ENCODE measurements at places on chromosomes 13 and 19. TPM values are rescaled to one million over a fixed set of nuclear protein-coding genes. Genes with fewer than 3 reads are reported as not detected.
A peak's percentile ranks its signal among the peaks of the same experiment; 100 is the strongest.

The KIR2DL1 gene
- not detected for total RNA-seq

DNA sequence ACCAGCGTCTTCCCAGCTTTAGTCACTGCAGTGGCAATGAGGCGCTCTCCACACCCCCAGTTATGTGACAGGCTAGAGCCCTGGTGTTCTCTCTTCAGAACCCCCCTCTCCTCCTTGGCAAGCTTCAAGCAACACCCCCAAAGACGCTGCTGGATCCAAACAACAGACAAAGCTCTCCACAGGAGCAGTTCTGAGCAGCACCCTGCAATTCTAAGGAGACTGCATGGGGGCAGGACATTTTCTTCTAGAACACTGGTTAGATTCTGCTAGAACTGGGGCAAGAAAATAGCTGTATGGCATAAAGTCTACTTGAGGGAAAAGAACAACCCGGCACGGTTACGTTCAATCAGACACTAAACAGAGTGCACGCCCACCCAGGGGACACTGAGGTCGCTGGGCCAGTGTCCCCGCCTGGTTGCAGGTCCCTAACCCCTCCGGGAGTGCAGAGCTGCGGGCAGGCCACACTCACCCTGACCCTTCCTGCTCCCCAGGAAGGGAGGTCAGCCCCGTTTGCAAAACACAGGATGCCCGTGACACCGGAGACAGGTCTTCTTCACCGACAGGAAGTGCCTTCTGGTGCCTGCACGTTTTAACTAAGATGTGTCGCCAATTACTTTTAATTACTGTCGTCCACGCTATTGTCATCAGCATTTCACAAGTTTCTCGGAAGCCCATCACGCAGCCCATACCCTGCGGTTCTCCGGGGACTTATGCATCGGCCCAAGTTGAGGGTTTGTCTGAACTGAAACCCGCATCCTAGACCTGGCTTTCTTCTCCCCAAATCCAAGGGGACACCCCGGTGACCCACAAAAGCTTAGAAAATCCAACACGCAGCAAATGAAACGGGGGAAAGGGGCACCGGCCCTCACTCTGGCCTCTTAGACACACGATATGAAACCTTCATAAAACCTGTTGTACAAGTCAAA, 943 bp downstream of the GJB6 start:
- peak; percentile 44 for DNase-seq

GRCh38 chr19:8373867-8374813, 10.2 kb downstream of the ANGPTL4 start:
- DNase-seq = peak; percentile 41

DNA sequence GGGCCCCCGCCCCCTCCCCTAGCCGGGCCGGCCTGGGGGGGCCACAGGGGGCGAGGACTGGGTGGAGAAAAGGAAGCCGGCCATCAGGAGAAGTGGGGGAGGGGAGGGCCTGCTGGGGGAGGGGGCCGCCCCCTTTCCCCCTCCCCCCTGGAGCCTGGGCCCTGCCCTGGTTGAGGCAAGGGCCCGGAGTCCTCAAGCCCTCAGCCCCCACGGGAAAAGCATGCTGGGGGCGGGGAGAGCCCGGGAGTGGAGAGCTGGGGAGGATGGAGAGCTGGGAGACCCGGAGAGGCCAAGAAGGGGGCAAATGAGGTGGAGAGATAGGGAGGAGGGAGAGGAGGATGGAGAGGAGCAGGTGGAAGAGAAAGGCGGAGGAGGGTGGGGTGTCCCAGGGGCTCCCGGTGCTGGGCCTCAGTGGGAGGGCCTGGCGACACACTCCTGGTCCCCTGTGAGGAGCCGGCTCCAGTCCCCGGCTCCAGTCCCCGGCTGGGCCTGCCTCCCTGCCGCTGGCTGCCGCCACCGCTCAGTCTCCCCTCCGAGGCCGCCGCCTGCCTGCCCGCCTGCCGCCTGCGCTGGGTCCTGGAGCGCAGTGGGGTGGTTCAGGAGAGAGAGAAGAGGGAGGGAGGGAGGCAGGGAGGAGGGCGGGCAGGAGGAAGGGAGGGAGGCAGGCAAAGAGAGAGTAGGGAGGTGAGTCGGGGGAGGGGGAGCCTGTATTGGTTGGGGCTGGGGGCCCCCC, at the start of gene GRIK5:
TSS of gene GRIK5 (minus strand) at position 588 of the 733 bp plus-strand sequence. CDS start 4,436 bp downstream, outside the sequence.
- no peak for DNase-seq

- DNase-seq = peak; percentile 43
Observed at GRCh38 chr13:52455677-52456041, 381 bp downstream of the CKAP2 start.

DNA sequence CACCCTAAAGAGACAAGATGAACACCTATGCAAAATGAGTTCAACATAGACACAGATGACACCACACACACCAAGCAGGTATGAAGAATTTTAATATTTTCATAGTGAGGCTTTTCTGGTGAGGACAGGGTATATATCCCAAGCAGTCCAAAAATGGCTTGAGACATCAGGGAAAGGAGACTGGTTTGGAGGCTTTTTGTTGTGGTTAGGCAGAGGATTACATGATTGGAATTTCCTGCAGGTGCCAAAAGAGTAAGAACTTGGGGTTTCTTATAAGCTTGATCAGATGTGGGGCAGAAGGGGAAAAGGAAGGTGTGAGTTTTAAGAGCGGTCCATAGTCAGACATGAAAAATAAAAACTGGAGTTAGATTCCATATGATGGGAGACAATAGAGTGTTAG, 420.8 kb upstream of the SLITRK1 start:
- DNase-seq = no peak

GRCh38 chr19:49243129-49243528, 81.9 kb downstream of the SLC6A16 start:
- DNase-seq = no peak

GRCh38 chr13:113408562-113408961, 44.6 kb upstream of the GRTP1 start:
- DNase-seq = no peak

The CCDC169 gene
- total RNA-seq = 6.9 TPM

GRCh38 chr19:43667876-43668405, 2.0 kb downstream of the PLAUR start:
- no peak for DNase-seq

The JAK3 gene
- total RNA-seq = 1.6 TPM

DNA sequence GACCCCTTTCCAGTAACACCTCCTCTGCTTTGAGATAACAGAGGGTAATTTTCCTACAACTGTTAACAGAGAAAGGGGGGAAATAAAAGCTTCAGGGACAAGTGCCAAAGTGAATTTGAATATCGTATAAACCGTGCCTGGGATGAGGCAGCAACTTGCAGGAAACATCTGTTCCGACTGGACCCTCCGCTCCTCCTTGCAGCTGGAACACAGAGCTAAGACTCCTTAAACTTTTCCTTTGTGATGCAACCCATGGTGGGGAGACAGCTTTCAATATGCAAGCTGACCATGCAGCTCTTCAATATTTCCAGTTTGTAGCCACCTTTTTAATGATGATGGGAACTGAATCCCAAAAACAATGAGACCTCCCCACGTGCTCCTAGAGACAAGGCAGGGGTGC, 432.6 kb downstream of the ZNF536 start:
- no peak for DNase-seq

DNA sequence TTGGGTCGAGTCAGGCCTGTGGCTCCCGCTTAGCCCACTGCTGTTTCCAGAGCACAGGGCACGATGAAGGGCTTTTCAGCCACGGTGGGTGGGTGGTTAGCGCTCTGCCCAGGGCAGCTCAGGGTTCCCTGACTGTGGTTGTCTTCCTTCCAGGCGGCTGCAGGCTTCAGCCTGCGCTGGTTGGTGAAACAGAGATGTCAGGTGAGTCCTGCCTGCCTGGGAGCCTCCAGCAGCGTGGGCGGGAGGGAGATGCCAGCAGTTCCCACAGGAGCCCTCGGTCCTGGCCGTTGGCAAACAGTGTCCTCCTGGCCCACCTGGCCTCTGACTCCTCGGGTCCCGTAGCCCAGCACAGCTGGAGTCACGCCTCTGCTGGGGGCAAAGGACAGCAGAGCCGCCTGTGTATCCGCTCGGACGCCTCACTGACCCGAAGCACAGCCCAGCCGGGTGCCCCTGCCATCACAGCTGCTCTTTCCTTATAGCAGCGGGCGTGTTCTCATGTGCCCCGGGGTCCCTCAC, 9.7 kb downstream of the ADAT3 start:
- DNase-seq = no peak

- DNase-seq = no peak
Observed at GRCh38 chr19:52673014-52673413, 34.9 kb upstream of the ZNF83 start.

- no peak for DNase-seq
Observed at GRCh38 chr19:55098716-55099556, 18.5 kb downstream of the PPP1R12C start.

The ATP4B gene
- not detected for total RNA-seq

DNA sequence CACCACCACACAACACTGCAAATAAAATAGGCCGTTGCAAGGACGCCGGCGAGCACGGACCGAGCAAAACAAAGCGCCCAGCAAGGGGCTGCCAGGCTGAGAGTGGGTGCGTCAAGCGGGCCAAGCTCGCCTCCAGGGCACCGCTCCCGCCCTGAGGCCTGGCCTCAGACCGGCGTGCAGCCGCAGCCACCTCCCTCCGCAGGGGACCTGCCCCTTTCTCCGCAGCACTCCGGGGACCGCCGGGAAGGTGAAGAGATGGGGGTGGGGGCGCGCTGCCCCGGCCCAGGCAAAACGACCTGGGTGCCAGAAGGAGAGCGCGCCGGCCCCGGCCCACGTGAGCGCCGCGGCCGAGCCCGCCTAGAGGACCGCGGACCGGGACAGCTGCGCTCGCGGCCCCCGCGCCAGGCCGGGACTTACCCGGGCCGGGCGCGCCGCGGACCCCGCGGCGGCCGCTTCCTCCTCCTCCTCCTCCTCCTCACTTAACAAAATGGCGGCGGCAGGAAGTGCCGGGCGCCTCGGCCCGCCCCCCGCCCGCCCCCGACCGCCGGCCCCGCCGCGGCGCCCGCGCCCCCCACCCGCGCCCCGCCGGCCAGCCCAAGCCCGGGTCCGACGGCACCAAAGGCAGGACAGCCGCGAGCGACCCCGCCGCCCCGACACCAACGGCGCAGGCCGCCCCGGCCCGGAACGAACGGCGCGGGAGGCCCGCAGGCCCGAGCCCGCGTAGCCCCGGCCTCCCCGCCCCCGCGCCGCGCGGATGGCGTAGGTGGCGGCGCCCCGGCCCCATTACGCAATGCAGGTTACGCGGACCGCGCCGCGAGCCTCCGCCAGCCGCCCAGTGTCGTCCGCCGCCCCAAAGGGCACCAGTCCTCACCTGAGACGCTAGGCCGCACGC, 674 bp downstream of the BRD4 start:
- DNase-seq = peak; percentile 84

The ZNF99 gene
- total RNA-seq = 0.41 TPM

DNA sequence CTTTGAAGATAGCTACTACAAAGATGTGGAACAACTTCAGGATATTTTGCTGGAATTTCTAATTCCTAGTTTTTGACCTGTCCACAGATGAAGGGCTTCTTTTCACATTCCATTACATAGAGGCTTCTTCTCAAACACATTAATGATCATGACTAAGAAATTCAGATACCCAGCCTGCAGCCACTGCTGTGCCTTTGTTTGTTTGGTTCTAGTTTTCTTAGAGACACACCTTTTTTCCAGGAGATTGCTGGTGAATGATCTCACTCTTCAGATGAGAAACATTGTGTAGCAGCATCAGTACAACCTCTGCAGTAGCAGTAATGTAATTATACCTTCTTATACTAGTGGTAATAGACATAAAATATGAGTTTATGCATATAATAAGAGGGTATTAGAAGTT, 5.0 kb downstream of the TDRD3 start:
- DNase-seq = no peak

The SCAMP4 gene
- 11.4 TPM for total RNA-seq

The PTH2 gene
- total RNA-seq = not detected

Data from frontal cortex (tissue), 4 donors.